ENCODE measurements at places on chromosomes 3 and 15.

DNA sequence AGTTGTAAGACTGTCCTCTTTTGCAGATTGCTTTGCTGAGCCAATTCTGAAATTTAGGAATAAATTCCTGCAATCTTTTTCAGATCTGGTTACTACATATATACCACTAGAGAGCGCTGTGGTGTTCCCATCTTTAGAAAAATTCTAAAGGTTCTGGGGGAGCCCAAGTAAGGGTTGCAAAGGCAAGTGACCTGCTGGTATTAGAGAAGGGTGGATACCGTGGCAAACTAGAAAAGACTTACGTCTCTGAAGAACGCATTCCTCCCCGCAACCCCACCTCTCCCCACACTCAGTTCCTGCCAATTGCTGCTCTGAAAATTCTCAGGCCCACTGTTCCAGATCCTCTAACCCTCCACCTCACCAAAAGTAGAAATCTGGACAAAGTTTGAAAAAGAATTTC lies 48.5 kb downstream of the EFHB start:
- DNase-seq, result no peak

DNA sequence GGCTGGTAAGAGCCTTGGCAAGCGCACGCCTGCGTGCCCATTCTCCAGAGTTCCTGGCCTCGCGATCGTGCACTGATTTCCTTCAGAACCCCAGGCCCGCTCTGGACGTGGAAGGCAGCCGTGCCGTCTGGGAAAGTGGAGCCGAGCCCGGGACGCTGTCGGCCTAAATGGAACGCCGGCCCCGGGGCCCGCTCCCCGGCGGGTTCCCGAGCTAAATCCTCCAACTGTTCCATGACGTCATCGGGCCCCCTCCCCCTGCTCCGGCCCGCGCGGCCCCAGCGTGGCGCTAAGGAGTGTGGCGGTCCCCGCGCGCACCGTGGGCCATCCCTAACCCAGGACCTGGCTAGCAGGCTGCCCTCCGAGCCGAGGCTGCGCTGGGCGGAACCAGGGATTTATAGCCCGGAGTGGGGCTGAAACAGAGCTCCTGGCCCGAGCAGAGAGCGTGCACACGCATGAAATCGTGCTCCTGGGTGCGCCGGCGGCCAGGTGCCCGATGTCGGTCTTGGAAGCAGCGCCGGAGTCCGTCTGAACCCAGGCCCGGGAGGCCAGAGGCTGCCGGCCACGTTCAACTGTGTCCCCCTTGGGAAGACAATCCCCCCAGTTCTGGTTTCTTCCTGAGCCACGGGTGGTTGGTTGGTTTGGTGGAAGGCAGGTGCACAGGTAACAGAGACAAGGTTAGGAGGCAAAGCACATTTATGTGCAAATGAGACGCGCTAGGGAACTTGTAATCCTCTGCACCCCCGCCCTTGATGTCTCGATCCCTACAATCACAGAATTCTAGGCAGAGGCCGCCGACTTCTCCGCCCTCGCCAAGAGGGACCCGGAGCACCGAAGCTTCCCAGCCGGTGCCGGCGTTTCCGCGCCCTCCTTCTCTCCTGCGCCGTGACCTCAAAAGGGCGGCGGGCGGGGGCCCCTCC lies 84.9 kb upstream of the ETV5 start:
- peak; percentile 17 for DNase-seq

- DNase-seq, result no peak
These were observed 459.1 kb upstream of the MDFIC2 start for GRCh38 chr3:70771426-70772147.

GRCh38 chr3:165075695-165076094 lies 2.6 kb downstream of the SI start:
- DNase-seq, result no peak

DNA sequence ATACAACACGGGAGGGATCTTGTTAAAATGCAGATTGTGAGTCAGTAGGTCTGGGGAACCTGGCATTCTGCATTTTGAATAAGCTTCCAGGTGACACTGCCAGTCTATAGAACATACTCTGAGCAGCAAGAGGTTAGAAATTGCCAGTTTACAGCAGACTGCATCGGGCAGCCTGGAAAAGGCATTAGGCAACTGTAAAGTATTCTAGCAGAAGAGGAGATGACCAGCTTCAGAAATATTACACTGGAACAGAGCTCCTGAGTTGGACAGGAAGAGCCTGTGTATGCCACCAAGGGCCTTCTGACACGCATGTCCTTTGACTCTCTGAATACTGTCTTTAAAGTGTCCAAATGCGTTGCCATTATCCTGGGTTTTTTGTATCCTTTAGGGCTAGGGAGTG lies 2.5 kb upstream of the ACAN start:
- DNase-seq, result no peak

GRCh38 chr15:91113030-91113429 lies 13.0 kb downstream of the SV2B start:
- DNase-seq, result no peak

DNA sequence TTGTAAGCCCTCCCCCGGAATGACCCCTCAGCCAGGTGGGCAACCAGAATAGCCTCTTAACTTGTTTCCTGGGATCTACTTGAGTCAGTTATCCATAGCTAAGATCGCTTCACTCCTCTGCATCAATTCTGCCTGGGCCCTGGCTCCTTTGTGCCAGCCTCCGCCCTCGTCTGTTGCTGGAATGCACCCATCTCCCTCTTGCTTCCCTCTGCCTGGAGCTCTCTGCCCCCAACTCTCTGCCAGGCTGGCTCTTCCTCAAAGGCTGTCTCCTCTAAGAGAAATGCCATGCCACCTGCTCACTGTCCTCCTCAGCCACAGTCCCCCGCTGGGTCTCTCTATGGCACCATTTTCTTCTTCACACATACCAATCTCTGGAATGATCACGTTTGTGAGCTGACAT lies 240.8 kb downstream of the ADAMTS17 start:
- DNase-seq, result no peak

DNA sequence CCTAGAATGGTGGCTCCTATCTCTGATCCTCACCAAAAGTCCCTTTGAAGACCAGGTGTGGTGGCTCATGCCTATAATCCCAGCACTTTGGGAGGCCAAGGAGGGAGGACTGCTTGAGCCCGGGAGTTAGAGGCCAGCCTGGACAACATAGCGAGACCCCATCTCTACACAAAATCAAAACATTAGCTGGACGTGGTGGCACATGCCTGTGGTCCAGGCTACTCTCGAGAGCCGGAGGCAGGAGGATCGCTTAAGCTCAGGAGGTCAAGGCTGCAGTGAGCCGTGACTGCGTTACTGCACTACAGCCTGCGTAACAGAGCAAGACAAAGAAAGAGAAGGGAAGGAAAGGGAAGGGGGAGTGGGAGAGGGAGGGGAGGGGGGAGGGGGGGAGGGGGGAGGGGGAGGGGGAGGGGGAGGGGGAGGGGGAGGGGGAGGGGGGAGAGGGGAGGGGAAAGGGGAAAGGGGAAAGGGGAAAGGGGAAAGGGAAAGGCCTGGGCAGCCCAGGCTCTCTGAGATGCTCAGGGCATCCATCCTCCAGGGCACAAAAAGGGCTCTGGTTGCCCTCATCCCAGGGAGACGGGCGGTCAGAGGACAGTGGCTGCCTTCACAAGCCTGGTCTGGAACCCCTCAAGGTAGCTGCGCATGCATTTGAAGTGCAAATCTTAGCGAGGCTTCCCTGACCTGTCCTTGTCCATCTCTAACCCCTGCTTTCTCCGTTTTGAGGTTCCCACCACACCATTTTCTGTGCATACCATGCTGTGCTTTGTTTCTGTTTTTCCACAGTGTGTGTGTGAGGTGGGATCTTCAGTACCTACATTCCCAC lies 76.1 kb downstream of the LDHAL6B start:
- no peak for DNase-seq

DNA sequence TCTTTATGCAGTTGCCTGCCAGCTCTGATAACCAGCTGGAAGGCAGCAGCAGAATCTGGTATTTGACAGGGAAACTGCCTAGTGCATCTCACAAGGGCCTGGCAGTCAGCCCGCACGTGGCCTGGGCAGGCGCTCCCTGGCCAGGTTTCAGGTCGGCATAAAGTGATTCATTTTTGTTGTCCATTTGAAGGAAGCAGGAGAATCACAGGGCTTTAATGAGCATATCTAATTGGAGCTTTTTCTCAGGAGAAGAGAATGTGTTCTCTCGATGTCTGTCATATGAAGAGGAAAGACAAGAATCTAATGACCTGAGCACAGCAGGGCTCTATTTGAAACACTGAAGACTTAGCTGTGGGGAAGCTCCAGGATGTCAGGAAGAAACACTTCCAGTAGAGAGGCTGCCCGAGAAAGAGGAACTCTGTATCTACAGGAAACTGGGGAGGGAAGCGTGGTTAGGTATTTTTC lies 98.8 kb upstream of the MB21D2 start:
- no peak for DNase-seq

DNA sequence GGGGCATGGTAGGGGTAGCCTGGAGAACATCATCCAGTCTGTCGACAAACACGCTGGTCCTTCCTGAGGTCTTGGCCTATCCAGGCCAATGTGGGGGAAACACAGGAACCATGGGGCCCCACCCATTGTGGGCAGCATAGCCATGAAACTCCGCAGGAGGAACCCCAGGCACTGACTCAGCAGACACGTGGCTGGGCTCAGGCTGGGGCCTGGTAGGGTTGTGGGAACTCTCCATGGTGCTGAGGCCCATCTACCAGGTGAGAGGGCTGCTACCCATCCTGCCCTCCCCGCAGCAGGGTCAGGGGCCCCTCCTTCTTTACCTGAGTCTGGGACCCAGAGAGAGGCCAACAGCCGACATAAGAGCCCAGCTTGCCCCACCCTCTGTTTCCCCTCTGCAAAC lies 22.6 kb upstream of the CACNA2D2 start:
- DNase-seq, result no peak

DNA sequence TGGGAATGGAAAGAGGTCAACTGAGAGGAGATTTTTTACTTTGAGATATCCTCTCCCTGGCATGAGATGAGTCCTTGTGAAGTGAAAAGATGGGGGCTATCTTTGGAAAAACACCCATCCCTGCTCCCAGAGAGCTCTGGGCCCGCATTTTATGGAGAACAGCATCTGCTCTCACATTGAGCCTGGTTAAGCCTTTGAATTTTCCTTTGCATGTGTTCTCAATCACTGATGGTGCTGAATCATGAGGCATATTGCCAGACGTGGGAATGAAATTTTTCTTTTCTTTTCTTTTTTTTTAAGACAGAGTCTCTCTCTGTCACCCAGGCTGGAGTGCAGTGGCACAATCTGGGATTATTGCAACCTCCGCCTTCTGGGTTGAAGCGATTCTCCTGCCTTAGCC lies 24.4 kb downstream of the TMEM45A start:
- no peak for DNase-seq

- no peak for DNase-seq
These were observed 20.4 kb downstream of the CDIN1 start for GRCh38 chr15:36599620-36600433.

- DNase-seq, result no peak
These were observed 17.2 kb upstream of the CCR4 start for GRCh38 chr3:32934150-32934742.

- DNase-seq, result no peak
These were observed 56.8 kb downstream of the FGD5 start for GRCh38 chr3:14875411-14876175.

DNA sequence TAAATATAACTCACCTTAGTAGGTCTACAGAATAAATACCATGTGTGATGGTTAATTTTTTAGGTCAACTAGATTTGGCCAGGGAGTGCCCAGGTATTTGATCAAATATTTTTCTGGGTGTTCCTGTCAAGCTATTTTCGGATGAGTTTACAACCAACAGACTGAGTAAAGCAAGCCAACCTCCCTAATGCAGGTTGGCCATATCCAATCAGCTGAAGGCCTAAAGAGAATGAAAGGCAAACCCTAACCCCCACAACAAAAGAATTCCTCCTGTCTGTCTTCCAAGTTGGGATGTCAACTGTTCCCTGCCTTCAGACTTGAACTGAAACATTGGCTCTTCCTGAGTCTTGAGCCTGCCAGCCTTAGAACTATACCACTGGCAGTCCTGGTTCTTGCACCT lies 28.6 kb downstream of the TASOR start:
- DNase-seq, result no peak

DNA sequence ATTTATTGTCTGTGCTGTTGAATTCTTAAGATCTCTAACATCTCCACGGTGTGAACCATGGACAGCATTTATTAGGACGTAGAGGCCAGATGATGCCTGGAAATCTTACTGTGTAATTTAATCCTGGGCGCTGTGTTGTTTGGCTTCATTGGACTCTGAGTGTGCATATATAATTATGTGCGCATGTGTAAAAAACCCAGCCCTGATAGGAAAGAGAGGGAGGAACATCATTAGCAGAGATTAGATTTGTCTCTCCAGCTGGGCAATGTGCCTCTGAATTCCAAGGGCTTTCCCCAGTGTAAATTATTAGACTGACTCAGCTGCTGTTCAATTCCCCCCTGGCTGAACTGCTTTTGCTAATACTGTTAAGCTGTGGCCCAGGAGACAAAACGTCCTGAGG lies 39.6 kb downstream of the MAP3K13 start:
- peak; percentile 42 for DNase-seq

GRCh38 chr3:108175352-108175751 lies 46.9 kb downstream of the IFT57 start:
- no peak for DNase-seq

- no peak for DNase-seq
These were observed at the start of gene NOX5 for GRCh38 chr15:69014454-69014853. Gene NOX5, plus strand, starts transcription at chr15:69014695. Its CDS starts 41 bp downstream, at chr15:69014736.

GRCh38 chr3:108433928-108434327 lies 76.5 kb downstream of the MYH15 start:
- DNase-seq, result no peak

Data from NCI-H2107 (cell line).